ENCODE measurements at places on chromosomes 11 and 22.

DNA sequence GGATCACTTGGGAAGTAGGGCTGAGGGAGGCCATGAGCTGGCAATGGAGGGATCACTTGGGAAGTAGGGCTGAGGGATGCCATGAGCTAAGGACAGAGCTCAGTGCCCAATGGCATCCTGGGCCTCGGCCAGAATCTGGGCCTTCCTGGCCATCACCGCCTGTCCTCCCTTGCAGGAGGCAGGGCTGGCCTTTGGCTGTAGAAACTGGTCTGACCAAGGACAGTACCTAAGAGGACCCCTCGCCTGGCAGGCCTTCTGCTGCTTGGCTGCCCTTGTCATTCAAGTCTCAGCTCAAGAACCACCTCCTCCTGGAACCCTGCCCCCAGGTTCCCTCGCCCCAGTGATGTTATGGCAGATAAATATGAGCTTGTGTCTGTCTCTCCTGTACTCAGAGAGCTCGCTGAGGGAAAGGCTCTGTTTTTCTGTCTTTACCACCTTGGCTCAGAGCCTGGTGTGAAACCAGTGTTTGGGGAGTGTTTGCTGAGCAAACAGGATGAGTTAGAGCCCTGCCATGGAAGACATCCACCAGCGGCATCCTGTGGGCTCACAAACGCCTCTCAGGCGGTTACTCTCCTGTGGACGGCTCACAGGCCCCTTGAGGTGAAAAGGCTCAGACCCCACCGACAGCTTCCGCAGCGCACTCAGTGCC lies 19.3 kb upstream of the RASL10A start:
- no peak for DNase-seq

DNA sequence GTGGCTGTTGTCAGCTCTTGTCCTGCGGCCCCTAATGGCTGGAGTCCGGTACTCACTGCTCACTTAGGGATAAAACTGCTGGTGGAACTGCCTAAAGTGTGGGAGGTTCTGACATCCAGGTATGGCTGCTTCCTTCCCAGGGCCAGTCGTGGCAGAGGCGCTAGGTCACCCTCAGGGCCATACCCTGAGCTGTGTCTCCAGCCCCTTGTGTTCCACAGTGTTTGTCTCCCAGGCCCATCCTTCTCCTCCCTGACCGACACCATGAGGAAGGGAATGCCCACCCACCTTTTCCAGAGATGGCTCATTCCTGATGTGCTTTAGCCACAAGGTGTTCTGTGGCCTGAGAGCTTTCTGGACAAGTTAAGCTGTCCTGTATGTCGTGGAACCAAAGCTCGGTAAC lies 12.4 kb upstream of the ACR start:
- no peak for DNase-seq

DNA sequence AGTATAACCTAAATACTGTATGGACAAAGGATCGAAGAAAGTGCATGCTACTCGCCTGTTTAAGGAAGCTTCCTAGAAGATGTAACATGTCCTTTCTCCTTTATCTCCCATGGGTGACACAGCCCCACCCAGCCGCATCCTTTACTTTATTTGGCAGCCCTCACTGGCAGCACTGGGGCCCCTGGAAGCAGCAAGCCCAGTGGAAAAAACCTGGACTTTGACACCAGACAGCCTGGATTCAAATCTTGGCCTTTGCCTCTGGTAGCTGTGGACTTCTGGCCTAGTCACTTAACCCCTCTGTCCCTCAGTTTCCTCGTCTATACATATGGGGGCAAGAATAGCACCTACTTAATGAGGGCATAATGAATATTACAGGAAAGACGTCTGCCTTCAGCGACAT lies 67.1 kb downstream of the MYEOV start:
- peak; percentile 22 for DNase-seq

DNA sequence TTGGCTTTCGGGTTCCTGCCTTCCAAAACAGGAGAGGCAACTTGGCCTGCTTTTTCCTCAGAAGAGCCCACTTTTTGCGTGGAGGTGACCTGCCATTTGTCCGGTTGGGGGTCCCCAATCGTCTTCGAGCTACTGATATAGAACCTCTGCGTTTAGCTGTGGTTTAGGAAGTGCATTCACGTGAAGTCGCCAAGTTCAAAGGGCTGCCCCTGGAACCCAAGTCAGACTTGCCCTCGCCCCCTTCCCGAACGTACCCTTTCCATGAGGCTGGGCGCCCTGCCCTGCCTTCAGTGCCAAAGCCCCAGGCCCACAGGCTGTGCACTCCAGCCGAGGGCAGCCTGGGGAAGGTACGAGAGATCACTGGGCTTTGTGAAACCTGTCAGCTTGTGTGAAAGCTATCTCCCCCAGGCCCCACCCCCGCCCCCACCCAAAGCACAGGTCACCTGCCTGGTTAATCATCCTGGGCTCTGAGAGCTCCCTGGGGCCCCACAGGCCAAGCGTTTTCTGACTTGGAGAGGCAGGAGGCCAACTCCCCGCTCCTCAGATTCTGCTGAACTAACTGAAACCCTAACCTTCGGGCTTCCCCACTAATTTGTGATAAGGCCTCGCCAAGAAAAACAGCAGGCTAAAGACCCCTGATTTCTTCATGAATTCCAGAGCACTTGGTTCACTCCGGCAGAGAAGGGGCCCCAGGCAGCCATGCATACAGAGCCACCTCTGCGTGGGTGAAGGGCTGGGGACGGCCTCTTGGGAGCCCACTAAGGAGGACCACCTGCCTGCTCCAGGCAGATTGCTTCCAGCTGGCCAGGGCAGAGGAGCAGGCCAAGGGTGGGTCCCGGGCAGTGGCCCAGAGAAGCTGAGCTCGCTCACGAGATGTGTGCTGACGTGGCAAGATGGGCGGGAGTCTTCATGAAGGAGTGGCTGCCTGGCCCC lies 25.8 kb upstream of the KCNQ1OT1 start:
- DNase-seq = no peak

GRCh38 chr11:96798445-96798844 lies 408.6 kb downstream of the JRKL start:
- no peak for DNase-seq
